ENCODE measurements at places on chromosomes 4 and X. TPM values are rescaled to one million over a fixed set of nuclear protein-coding genes. Genes with fewer than 3 reads are reported as not detected.

- DNase-seq, result no peak
Observed at GRCh38 chr4:6020613-6021012, 2.4 kb upstream of the C4orf50 start.

DNA sequence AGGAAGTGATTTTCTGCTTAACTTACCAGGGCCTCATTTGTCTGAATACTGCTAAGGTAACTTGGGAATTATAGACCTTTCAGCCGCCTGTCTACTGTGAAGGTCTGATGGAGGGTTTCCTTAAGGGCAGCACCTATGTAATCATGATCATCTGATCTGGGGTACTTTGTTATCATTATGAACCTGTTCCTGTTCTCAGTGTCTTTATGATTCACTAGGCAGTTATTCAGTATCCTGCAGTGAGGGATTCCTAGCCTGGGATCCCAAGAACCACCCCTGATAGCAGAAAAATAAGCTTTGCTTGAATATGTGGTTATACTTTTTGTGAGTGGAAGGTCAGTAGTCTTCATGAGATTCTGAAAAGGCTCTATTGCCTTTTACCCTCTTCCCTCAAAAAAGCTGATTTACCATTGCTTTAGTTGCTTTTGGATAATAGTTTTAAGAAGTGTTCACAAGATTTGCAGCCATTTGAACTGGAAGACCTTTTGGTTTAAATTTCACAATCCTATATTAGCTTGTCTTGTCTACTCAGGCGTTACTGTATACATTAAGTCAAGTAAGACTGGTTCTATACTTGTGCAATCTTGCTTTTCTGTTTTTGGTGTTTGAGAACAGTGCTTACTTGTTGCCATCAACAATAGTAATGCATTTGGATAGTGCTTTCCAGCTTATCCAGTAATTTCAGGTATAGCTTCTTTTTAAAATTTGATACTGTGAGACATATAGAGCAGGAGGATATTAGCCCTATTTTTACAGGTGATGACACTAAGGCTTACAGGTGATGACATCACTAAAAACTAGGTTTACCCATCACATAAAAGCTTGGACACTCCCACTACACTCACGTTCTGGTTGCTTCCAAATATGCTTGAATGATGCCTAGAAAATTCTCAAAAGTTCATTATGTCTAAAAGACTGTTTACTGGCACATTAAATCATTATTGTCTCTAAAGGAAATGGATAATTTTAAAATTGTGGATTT is 60.0 kb downstream of the FHIP1A start:
- DNase-seq, result no peak

- DNase-seq, result peak; percentile 17
Observed at GRCh38 chrX:53374923-53375322, 47.5 kb downstream of the SMC1A start.

DNA sequence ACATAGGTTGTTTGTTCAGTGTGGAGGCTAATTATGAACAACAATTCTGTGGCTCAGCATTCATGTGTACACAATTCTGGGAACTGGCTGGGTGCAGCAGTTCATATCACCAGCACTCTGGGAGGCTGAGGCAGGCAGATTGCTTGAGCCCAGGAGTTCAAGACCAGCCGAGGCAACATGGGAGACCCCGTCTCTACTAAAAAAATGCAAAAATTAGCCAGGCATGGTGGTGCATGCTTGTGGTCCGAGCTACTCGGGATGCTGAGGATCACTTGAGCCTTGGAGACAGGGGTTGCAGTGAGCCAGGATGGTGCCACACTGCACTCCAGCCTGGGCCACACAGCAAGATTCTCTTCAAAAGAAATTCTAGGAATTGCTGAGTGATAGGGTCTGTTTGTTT is 4.5 kb upstream of the PPP2R2C start:
- no peak for DNase-seq

DNA sequence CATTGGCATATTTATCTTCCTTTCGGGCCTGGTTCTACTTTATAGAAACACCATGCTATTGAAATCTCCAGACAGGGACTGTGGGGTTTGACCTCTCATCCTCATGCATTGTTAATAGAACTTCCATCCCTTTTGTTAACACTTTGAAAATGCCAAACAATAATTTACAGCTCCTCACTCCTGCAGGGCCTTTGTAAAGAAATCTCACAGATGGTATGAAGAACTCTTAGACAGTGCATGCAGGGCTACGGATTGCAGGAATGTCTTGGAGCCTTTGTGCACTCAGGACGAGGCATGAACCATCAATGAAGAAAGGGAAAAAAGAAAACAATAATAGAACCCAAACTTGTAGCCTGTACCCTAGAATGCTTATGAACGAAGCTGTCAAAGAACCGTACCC is 92.8 kb upstream of the TMEM47 start:
- no peak for DNase-seq

GRCh38 chr4:48047421-48047844 is 30.9 kb downstream of the NIPAL1 start:
- DNase-seq, result no peak

GRCh38 chrX:38220024-38220414 is 652 bp downstream of the SRPX start:
- peak; percentile 63 for DNase-seq

DNA sequence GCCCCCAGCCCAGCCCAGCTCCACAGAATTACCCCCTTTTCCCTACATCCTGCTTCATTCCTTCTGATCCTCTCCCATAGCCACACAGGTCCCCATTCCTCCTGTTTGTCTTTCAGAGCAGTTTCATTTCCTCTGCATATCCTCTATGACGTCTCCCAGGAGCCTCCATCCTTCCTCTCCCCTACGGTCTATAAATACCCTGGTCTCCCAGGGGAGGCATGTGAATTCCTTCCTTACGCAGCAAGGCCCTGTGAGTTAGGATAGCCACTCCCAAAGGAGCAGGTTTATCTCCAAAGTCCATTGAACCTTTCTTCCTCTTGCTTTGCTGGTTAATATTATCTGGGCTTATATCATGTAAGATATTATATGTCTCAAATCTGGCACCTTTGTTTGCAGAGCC is 8.4 kb upstream of the APLN start:
- DNase-seq, result no peak

DNA sequence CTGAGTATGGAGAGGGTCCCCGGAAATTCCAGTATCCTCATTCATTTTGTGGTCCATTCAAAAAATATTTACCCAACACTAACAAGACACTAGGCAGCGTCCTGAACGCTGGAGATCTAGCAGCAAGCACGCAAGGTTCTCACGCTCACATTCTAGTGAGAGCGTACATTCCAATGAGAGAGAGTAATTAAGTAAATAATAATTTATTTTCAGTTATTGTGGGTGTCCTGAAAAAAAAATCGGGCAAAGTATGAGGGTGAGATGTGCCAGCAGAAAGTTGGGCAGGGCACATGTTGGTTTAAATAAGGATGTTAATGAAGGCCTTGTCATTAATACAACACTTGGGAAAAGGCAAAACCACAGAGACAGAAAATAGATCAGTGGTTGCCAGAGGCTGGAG is 4.0 kb upstream of the TMEM156 start:
- no peak for DNase-seq

DNA sequence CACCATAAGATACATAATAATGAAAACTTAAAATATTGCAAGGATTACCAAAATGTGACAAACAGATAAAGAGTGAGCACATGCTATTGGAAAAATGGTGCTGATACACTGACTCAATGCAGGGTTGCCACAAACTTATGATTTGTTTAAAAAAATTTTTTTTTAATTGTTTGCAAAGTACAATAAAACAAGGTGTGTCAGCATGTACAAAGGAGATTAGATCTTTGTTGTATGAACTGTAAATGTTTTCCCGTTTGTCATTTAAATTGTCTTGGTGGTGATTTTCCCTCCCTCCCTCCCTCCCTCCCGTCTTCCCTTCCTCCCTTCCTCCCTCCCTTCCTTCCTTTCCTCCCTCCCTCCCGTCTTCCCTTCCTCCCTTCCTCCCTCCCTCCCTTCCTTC is 31.4 kb downstream of the ANXA5 start:
- DNase-seq, result no peak

GRCh38 chr4:5526080-5526846 is 182.1 kb downstream of the EVC2 start:
- DNase-seq, result no peak

DNA sequence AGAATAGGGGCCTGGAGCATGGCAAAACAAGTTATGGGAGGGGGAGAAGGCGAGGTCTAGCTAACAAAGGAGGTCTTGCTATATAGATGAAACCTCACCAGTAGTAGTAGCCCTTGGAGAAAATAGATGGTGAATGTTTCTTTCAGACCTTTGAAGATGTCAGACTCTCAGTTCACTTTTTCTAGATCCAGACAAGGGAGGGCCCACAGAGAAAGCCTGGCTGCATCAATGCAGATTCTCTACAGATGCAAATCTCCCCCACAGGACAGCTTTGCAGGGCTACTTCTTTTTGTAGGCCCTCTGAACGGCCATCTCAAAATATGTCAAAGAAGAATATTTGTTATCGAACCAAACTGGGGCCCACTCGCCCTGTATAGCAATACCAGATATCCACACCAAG is 159.7 kb downstream of the ANK2 start:
- no peak for DNase-seq

DNA sequence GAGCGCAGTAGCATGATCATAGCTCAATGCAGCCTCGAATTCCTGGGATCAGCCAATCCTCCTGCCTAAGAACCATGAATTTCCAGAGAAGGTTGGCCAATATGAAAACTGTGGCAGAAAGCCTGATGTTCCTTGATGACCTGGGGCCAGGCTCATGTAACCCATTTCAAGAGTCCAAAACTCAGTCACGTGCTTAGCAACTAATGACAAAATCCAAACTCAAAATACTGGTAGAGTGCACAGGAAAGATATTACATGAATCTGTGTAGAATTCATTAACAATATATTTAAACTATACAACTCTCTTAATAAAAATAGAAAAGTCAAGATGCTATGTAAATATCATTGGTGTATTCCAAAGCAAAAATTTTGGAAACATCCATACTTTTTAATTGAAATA is 265.7 kb upstream of the NDST3 start:
- no peak for DNase-seq

DNA sequence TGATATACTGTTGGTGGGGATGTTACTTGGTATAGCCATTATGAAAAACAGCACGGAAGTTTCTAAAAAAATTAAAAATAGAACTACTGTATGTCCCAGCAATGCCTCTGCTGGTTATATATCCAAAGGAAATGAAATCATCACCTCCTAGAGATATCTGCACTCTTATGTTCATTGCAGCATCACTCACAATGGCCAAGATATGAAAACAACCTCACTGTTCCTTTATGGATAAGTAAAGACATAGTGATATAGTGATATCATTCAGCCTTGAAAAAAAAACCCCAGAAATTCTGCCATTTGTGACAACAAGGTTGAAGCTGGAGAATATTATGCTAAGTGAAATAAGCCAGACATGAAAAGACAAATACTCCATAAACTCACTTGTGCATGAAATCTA is 543.8 kb upstream of the SLIT2 start:
- DNase-seq, result no peak

- DNase-seq, result no peak
Observed at GRCh38 chr4:14259936-14260335, 632.4 kb upstream of the BOD1L1 start.

DNA sequence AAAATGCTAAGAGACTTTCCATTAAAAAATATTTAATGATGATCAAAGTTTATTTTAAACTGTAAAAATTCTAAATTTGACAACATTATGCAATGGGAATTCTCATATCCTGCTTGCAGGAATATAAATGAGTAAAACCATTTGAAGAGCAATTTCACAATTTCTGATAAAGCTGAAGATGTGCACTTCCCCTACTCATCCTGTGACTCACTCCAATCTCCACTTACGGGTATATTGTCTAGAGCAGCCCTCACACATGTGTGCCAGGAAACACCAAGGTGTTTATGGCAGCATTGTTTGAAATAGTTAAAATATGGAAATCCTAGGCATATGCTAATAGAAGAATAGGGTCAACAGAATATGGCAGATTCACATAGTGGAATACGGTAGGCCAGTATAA is 158.4 kb downstream of the PDHA2 start:
- no peak for DNase-seq

- peak; percentile 15 for DNase-seq
Observed at GRCh38 chrX:137052643-137053235, 18.9 kb upstream of the GPR101 start.

DNA sequence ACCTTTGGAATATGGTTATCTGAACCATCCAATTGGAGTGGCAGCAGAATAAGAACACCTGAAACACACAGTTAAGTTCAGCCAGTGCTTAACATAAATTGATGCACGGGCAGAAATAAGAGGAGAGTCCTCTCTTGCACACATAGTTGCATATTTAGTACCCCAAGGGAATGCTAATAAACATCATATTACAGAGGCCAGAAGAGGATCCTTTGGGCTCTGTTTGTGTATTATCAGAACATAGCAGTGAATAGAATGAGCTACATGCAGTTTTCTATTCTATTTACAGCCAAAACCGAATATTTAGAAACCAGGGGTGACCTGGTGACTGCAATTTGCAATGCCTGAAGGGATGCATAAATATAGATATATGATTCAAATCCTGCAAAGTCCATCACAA is 300.8 kb upstream of the GALNT7 start:
- DNase-seq, result no peak

- DNase-seq, result no peak
Observed at GRCh38 chr4:137794764-137795254, 262.5 kb upstream of the PCDH18 start.

GRCh38 chr4:10336471-10336870 is 120.8 kb downstream of the ZNF518B start:
- no peak for DNase-seq

- DNase-seq, result no peak
Observed at GRCh38 chr4:51858605-51859202, 15.8 kb downstream of the DCUN1D4 start.

DNA sequence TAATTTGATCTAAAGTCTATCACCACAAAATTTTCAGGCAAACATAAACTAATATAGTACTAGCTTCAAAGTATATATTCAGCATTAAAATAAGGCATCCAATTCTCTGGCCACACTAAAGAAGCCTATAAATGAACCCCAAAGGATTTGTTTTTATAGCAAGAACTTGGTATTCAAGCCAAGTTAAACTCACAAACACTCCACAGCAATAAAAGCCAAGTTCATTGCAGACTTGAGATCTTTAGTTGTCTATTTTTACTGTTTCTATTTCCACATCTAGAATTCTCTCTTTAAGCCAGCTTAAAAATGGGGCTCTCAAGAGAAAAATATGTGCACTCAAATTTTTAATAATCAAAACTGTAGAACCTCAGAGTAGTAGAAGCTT is 51.1 kb downstream of the WDFY3 start:
- no peak for DNase-seq

ZIC3 gene
- 72.9 TPM for total RNA-seq

FGB gene
- total RNA-seq, result not detected

IL2RG gene
- not detected for total RNA-seq

ITGB1BP2 gene
- 3.2 TPM for total RNA-seq

GAGE12F gene
- total RNA-seq, result not detected

AWAT2 gene
- total RNA-seq, result not detected

ZNF711 gene
- total RNA-seq, result 18.5 TPM

HOPX gene
- not detected for total RNA-seq

CT45A3 gene
- not detected for total RNA-seq

RGN gene
- total RNA-seq, result 6.7 TPM

MAGEE2 gene
- 0.39 TPM for total RNA-seq

EDA gene
- total RNA-seq, result 19.6 TPM

ANK2 gene
- total RNA-seq, result 23.8 TPM
